GM12865 (cell line): ENCODE measurements at places on chromosomes 3 and 15.
A peak's percentile ranks its signal among the peaks of the same experiment; 100 is the strongest.

DNA sequence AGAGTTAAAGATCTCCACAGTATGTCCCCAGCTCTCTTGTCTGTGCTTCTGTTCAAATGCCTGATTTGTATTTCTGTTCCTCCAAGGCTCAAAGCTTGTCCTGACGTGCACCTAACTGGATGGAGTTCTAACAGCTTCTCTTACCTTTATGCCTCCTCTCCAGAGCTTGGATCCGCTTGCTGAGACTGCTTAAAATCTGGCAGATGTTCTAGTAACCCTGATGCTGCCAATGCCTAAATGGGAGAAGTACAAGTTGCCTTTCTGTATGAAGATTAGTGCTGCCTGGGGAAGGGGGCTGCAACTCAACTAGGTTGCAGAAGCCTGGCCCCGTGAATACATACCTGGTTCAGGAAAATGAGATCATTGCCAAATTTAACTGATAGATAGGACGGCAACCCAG lies 354.5 kb upstream of the KCNMB2 start:
- DNase-seq: no peak

DNA sequence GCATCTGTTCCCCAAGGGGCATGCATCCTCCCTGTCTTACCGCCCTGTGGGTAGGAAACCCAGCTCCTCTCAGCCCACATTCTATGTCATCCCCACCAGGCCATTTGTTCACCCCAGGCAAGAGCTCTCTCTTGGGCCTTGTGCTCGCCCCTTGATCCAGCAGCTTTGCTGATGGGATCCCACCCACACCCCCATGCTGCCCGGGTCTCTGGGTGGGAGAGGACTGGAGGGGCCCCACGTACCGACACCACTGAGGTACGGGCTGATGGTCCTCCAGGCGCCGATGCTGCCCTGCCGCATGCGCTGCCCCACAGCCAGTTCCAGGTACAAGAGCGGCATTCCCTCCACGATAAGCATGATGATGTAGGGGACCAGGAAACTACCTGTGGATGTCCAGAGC lies 14.5 kb downstream of the SLC6A20 start:
- DNase-seq: no peak

DNA sequence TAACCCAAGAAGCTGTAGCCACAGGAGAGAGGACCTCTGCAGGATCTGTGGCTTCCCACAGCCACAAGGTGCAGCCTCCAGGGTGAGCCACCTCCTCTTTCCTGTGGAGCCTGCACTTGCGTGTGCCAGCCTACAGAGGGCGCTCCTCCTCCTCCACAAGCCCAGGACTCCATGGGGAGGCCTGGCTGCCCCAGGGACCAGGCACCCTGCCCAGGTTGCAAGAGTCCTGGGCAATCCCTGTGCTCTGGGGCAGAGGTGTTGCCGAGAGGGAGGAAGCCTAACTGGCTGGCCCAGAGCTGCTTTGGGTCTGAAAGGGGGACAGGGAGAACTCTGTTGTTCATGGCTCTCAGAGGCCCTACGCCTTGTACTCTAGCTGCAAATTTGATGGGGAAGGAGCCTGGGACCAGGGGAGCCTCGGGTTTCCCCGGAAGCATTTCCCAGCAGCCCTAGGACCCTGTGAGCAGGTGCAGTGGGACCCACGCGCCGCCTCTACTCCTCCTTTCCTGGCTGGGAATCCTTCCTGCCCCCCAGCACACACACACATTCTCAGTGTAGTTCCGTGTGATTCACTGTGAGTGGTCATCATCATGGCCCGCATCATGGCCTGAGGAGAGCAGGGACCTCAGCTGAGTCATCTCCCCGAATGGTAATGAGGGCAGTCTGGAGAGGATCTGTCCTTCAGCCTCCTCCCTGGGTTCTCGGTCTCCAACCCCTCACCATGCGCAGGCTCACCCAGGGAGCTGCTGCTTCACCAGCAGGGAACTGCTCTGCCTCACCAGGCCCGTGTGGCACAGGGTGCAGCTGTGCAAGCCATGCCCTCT lies 24.3 kb downstream of the TBC1D21 start:
- peak; percentile 67 for DNase-seq

- peak; percentile 70 for DNase-seq
Observed at GRCh38 chr3:108090049-108090700, 656 bp downstream of the CD47 start.

DNA sequence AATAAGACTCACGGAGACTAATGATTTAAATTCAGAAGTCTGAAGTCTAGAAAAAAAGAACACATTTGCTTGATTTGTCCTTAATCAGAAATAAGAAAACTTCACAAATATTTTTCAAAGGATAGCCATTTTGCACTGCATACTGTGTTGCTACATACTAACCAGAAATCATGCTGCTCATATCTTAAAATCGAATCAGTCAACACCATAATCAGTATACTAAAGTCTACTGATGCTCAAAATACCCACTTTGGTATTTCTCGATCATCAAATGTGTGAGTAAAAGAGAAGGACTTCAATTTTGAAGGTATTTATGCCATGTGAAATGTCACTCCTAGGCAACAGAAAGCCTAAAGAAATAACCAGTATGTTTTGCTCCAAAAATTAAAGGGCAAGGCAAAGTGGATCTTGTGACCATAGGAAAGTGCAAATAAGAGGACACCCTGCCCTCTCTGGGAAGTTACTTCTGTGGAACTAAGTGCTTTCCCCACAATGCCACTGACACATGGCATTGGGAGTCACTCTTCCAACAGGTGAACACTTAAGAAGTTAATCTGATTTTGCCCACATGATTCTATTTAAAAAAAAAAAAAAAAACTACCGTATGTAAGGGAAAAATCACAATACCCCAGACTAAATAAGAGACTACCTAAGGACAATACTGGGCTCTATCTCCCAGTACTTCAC lies 2.7 kb downstream of the LRIG1 start:
- DNase-seq: no peak

- no peak for DNase-seq
Observed at GRCh38 chr3:163450698-163451097, 1627.6 kb downstream of the SI start.

- DNase-seq: no peak
Observed at GRCh38 chr3:194537732-194538247, 51.0 kb upstream of the ATP13A3 start.

DNA sequence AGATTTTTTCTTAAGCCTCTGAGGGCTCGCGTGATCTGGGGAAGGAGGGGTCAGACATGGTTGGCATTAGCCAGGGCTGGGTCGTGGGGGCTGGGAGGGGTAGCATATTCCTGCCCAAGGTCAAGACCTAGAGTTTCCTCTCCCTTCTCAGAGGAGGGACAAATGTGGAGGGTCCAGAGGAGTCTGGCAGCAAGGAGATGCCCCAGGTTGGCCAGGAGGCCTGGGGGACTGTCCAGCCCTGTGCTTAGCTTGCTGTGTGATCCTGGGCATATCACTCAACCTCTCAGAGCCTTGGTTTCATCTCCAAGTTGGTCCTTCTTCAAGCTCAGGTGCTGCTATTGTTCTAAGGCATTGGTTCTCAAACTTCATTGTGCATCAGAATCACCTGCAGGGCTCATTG lies 9.1 kb upstream of the CAMP start:
- no peak for DNase-seq

GRCh38 chr3:142088522-142088921 lies 60.8 kb downstream of the TFDP2 start:
- no peak for DNase-seq

- DNase-seq: no peak
Observed at GRCh38 chr3:189833996-189834395, 202.8 kb downstream of the TP63 start.

- no peak for DNase-seq
Observed at GRCh38 chr3:177446165-177446601, 248.9 kb upstream of the TBL1XR1 start.

DNA sequence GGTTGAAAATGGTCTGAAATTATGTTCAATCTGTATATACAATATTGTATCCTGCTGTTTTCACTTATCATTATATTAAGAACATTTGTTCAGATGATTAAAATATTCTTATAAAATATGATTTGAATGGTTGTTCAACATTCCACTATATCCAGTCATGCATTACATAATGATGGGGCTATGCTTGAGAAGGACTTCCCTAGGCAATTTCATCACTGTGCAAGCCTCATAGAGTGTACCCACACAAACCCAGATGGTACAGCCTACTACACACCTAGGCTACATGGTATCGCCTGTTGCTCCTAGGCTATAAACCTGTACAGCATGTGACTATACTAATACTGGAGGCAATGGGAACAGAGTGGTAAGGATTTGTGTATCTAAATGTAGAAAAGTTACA lies 30.5 kb downstream of the SLC7A14 start:
- DNase-seq: no peak

DNA sequence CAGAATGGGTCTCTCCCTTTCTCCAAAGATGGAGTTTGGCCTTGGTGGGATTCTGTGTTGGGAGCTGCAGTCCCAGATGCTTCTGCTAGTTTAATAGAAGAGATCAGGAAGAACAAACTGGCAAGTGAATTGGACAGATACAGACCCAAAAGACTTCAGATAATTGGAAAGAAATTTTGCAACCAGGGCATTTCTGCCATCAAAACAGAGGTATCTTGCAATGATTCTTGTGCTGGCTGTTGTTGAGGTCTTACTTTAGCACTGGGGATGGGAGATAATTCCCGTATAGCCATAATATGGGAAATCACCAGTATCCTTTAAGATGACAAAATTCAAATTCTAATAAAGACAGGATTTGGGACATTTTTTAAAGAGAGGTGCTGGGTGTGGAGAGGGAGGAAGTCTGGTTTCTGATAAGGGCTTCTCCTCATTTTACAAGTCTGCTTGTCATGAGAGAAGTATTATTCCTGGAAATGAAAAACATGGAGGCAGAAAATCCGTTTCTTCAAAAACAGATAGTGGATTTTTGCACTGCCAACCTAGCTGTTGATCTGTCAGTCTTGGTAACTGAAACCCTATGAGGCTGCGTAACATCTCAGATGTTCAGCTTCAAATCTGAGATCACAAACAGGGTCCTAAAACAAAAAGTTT lies 40.1 kb downstream of the FNDC3B start:
- no peak for DNase-seq

- DNase-seq: no peak
Observed at GRCh38 chr3:174884776-174885568, 25.8 kb downstream of the NAALADL2 start.

GRCh38 chr3:15455756-15456155 lies 28.4 kb downstream of the EAF1 start:
- DNase-seq: no peak

- no peak for DNase-seq
Observed at GRCh38 chr3:110397115-110397514, 674.5 kb upstream of the NECTIN3 start.

- DNase-seq: no peak
Observed at GRCh38 chr15:67914537-67915460, 75.0 kb upstream of the RNU6-1 start.

DNA sequence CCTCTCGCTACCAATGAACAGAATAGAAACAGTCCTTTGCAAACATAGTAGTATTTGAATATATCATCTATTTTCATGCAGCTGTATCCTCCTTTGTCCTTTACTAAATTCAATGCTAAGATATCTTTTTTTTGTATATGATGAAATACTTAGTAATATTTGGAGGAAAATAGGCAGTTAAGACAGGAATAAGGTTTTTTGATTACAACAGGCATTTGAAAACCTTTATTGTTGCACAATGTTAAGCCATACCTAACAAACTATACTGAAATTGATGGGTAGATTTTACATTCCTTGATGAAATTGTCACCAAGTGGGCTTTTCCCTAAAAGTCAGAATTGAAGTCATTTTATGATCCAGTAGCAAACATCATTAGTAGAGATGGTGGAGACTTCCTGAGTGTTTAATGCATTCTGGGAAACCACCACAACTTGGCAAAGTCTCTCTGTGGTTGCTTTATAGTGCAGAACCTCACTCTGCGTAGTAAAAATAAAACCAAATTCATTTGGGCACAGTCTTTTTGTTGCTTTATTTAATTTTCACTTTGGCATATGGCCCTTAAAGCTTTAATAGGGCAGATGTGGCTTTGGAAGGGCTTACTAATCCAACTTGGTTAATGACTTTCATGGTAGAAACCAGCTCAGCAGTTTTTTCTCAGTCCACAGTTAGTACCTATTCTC lies 216.0 kb downstream of the DIPK2A start:
- no peak for DNase-seq

GRCh38 chr15:101255615-101256241 lies 3.9 kb upstream of the CHSY1 start:
- no peak for DNase-seq

DNA sequence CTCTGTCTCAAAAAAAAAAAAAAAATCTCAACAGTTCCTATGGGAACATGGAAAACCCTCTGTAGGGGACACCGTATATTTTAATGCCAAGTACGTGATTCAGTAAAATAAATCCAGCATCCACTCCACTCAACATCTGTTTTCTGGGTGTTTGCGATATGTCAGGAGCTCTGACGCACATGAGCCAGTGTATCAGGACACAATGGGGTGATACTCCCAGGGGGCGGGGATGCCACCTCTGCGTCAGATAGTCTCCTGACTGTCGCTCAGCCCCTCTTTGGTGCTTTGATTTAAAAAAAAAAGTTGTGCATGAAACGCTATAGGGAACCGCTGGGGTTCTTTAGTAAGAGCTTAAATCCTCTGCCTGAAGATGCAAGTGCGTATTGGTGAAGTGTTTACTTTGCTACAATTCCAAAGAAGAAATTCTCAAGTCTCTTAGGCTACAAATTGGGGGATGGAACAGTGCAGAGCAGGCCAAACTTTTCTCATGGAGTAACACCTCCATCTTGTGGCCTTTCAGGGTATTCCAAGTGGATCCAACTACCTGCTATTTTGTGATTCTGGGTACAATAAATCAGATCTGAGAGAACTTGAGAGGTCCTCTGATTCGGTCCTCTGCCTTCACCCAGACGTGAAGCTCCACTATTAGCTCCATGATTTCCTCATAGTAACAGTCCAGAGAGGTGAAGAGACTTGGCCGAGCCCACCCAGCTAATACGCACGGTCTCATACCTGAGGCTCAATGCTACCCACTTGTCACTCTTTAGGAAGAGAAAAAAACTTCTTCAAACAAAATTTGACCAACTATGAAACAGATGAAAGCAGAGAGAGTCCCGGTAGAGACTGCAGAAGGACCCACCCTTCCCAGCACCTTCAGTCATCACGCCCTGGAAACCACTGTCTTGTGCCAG lies 9.3 kb upstream of the NR2E3 start:
- DNase-seq: peak; percentile 69
